PC-9 (cell line): ENCODE measurements at places on chromosomes 6 and 20. TPM values are rescaled to one million over a fixed set of nuclear protein-coding genes. Genes with fewer than 3 reads are reported as not detected.
A peak's percentile ranks its signal among the peaks of the same experiment; 100 is the strongest.

GRCh38 chr6:441126-441920 is 49.8 kb downstream of the IRF4 start:
- no peak overlapping the region for H3K4me3 ChIP-seq
- peaks cover 9% of the 10 kb centered on the region; the same call in 1 of the 2 replicates for H3K27me3 ChIP-seq
- DNase-seq, result no peak
- no peaks in the 10 kb centered on the region for H3K36me3 ChIP-seq
- H3K4me1 ChIP-seq, result no peaks in the 10 kb centered on the region

GRCh38 chr20:23507346-23507745 is 16.4 kb downstream of the CST8 start:
- no peak overlapping the region for H3K4me3 ChIP-seq
- H3K36me3 ChIP-seq, result no peaks in the 10 kb centered on the region
- no peak for DNase-seq
- H3K27ac ChIP-seq, result no peak overlapping the region
- no peaks in the 10 kb centered on the region for H3K4me1 ChIP-seq

DNA sequence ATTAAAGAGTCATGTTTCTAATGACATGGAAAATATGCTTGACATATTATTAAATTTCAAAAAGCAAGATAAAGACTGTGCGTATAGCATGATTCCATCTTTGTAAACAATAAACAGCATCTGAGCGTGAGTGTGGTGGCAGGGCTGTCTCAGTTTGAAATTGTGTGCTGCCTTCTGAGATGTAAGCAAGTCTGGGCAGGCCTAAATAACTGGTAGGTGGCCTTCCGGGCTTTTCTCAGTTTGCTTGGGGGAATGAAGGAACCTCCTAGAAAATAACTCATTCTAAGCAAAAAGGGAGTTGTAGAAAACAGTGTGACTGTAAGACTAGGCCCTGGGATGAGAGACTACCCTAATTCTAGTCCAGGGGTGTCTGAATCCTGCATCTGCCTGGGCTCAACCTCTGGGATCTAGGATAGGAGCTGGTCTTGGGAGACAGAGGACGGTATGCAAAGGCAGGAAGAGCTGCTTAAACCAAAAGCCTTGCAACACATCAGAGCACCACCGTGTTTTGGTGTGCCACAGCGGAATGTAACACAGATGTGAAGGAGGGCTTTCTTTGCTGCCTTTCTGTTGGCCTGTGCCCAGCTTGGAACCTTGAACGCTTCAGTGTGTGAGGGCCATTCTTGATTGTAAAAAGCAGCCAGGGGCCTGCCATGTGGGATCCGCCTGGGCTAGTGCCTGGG is 63.5 kb upstream of the L3MBTL3 start:
- H3K27ac ChIP-seq, result no peak overlapping the region
- H3K4me1 ChIP-seq, result no peaks in the 10 kb centered on the region
- no peak for DNase-seq
- H3K4me3 ChIP-seq, result no peak overlapping the region
- no peaks in the 10 kb centered on the region for H3K27me3 ChIP-seq

DNA sequence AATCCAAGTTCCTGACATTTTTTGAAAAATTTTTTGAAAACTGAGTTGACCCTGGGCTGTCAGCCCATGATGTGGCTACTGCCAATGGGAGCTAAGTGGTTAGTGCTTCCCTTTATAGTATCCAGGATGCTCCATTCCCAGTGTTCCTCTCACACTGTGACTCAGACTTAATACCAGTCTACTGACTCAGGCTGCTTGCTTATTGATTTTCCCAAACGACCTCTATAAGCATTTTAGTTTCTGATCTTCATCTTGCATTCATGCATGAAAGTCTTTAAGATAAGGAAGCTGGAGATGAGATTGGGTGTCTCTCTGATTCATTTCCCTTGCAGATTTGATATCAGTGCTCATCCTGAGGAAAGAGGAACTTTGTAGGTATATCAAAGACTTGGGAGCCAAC is 560.0 kb downstream of the TBC1D32 start:
- DNase-seq, result no peak
- H3K4me1 ChIP-seq, result peaks cover 9% of the 10 kb centered on the region
- H3K36me3 ChIP-seq, result no peaks in the 10 kb centered on the region
- H3K27me3 ChIP-seq, result no peaks in the 10 kb centered on the region
- no peak overlapping the region for H3K27ac ChIP-seq
- no peak overlapping the region for H3K4me3 ChIP-seq

DNA sequence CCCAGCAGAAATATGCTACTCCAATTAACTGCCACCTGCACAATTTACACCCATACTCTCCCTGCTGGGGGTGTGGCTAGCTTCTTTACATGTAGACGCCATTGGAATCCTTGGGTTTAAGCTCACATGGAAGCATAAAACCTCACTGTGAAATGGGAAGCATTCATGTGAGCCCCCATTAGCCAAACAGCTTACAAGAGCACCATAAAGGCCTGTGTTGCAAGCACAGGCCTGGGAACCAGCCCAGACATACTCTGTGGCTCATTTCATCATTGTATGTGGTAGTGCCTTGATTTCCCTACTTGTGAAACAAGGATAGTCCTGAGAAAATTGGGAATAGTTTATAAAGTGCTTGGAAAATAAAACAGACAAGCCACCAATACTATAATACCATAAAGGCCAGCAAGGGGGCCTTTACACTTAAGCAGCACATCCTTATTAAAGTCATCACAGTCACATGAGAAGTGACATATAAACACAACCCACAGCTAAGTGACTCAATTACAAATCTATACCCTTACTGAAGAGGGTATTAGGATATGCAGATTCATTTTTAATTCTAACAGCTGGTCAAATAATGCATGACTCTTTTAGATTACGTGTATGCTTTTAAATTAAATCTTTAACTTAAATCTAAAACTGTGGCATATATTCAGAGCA is 6.8 kb downstream of the ADNP start:
- H3K27ac ChIP-seq, result no peak overlapping the region
- H3K4me1 ChIP-seq, result peaks cover 24% of the 10 kb centered on the region
- H3K36me3 ChIP-seq, result peaks cover 47% of the 10 kb centered on the region
- H3K4me3 ChIP-seq, result no peak overlapping the region

GRCh38 chr6:158729906-158730540 is 80.2 kb downstream of the SYTL3 start:
- H3K4me1 ChIP-seq, result peaks cover 22% of the 10 kb centered on the region
- H3K36me3 ChIP-seq, result peaks cover 56% of the 10 kb centered on the region
- H3K27ac ChIP-seq, result peak overlapping the region; percentile 100
- H3K27me3 ChIP-seq, result no peaks in the 10 kb centered on the region

GRCh38 chr6:20498041-20498385 is 36.2 kb upstream of the CDKAL1 start:
- H3K4me3 ChIP-seq, result no peak overlapping the region
- no peak overlapping the region for H3K27ac ChIP-seq
- DNase-seq, result no peak
- no peaks in the 10 kb centered on the region for H3K27me3 ChIP-seq
- H3K36me3 ChIP-seq, result no peaks in the 10 kb centered on the region

CCN5 gene
- total RNA-seq, result 0.20 TPM in 1 of 2 replicates, not detected in the other

BEND6 gene
- 4.1 and 5.7 TPM in 2 replicates for total RNA-seq

BPIFB4 gene
- total RNA-seq, result not detected in 2 replicates
